Stimulated activated CD8-positive, alpha-beta memory T cell treated with anti-CD3 and anti-CD28 coated beads, Interleukin-15, amount 100 ng/mL, for 4 hours (primary cell): ENCODE measurements at places on chromosomes 3 and 15.

- DNase-seq: no peak
These were observed 153.8 kb downstream of the EEFSEC start for GRCh38 chr3:128307029-128307633.

GRCh38 chr3:106631373-106632108 lies 745.7 kb upstream of the CCDC54 start:
- DNase-seq: no peak

GRCh38 chr3:144289057-144289456 lies 317.4 kb downstream of the DIPK2A start:
- no peak for DNase-seq

DNA sequence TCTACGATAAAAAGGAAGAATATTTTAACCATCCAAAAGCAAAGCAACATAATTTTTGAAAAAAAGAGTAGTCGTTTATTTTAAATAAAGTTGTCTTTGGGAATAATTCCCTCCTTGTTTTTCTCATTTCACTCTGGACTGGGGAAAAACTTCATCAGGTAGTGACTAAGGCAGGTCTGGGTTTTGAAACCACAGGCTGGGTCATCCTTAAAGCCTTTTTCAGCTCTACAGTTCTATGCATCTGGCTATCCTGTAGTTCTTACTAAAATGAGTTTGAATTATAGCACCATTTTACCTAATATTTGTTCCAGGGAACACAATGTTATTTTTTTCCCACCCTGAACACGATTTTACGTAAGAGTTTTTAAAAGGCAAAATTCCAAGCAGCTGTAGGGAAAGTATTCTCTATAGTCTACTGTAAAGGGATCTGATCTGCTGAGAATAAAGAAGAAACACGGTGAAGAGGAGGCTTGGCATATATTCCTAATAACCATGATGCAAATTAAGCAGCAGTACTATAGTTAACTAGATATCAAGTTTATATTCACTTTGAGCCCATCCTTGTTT lies 107.7 kb downstream of the OSBPL10 start:
- DNase-seq: no peak

DNA sequence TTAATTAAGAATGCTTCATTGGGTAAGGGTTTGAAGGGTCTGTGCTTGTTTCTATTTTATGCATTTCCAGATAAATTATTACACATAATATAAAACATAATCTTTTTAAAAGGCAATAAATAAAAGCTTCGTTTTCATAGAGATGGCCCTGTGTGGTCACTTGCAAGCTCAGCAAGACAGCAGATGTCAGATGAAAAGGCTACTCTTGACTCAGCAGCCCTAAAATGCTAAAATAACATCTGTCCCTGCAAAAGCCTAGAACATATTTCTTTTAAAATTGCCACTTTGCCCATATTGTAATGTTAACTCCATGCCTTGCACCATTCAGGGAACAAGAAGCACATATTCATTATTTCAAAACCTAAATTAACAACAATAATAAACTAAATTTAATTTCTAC lies 349.4 kb downstream of the CNTN3 start:
- DNase-seq: no peak

DNA sequence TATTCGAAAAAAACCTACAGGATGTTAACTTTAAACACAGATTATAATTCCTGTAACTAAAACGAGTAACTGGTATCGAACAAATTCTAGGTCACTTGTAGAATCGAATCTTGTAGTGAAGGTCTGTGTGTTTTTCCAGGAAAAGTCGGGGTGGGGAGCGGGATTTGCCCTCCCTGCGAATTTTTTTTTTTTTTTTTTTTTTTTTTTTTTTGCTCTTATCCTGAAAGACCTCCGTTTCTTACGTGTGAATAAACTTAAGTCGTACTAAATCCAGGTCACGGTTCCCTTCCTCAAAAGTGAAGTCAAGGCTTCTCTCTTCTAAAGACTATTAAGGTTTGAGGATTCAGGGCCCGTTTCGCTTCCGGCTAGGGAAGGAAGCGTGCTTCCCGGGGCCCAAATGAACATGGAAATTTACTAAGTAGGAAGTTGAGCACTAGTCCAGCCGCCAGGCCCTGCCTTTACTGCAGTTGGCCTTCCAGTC lies 770 bp downstream of the TBC1D5 start:
- DNase-seq: no peak

- no peak for DNase-seq
These were observed 103.7 kb downstream of the MYH15 start for GRCh38 chr3:108406661-108407206.

GRCh38 chr15:65580287-65580686 lies 30.6 kb downstream of the INTS14 start:
- DNase-seq: no peak

GRCh38 chr3:183260167-183260904 lies 7.3 kb downstream of the B3GNT5 start:
- no peak for DNase-seq

GRCh38 chr3:43170553-43170952 lies 64.7 kb upstream of the POMGNT2 start:
- no peak for DNase-seq

DNA sequence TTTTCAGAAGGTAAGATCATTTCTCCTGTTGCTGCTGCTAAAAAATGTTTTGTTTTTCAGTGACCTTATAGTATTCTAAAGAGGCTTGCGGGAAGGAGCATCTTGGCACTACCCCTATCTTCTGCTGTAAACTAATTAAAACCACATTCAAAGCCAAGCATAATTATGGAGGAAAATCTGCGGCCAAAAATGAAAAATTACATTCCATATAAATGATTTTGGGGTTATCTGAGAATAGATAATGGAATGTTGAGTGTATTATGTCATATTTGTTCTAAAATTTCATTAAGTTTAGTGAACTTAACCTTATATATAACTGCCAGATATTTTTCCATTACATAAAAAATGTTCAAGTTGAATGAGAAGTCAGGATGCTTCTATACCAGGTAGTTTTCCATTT lies 170.4 kb upstream of the TMC3 start:
- DNase-seq: no peak

DNA sequence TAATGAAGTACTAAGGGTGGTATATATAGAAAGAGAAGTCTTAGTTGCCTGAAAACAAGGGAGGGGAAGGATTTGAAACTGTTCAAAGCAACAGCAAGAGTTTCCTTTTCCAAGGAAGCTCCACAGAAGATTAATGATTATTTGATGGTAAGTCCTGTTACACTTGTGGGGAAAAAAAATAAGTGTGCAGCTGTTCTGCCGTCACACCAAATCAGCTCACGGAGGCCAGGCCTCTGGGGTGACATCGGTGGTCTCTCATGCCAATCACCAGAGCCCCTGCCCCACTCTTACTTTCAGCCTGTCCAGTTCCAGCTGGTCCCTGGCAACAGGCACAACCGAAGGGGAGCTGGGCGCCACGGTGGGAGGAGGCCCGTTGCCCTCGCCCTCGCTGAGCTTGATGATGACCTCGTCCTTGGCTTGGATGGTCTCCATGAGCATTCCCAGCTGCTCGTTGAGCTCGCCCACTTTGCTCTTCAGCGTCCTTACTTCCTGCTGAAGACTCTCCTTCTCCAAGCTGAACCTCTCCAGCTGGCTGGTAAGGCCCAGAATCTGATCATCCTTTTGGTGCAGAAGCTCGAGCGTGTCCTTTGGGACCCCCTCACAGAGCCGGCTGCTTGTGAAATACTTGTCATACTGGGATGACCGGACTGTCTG lies 53.5 kb downstream of the TBC1D2B start:
- no peak for DNase-seq

DNA sequence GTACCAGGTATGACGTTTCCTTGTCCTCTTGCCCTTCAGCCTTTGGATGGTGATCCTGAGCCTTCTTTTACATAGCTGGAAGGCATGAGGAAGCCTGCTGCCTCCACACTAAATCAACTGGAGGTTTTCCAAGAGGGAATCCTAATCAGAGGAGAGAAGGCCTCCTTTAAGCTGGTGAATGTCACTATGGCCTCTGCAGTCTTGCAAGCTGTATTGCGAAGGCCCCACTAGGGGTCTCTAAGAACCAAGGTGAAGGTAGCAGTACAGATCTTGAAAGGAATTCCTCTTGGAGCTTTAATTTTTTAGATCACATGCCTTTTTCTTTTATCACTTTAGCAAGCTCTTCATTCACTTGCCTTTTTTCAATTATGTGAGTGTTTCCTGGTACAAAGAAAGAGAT lies 119.2 kb downstream of the GHSR start:
- DNase-seq: no peak

- no peak for DNase-seq
These were observed 246.2 kb downstream of the LSAMP start for GRCh38 chr3:116199063-116199462.

DNA sequence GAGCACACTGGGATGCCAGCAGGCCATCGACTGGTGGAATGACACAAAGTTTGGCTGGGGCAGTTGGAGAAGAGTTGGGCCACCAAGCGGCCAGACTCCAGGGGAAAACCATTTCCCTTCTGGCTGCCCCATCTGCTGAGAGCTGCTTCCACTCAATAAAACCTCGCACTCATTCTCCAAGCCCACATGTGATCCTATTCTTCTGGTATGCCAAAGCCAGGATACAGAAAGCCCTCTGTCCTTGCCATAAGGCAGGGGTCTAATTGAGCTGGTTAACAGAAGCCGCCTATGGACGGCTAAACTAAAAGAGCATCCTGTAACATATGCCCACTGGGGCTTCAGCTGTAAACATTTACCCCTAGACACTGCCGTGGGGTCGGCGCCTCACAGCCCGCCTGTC lies 55.1 kb downstream of the NKIRAS1 start:
- no peak for DNase-seq

GRCh38 chr3:123712077-123712860 lies 127.4 kb upstream of the HACD2 start:
- no peak for DNase-seq

- DNase-seq: no peak
These were observed 130.0 kb upstream of the SLC2A2 start for GRCh38 chr3:171156401-171157010.

- no peak for DNase-seq
These were observed 27.0 kb downstream of the KATNBL1 start for GRCh38 chr15:34182942-34183341.

- no peak for DNase-seq
These were observed 6.6 kb downstream of the MFGE8 start for GRCh38 chr15:88906551-88906950.

DNA sequence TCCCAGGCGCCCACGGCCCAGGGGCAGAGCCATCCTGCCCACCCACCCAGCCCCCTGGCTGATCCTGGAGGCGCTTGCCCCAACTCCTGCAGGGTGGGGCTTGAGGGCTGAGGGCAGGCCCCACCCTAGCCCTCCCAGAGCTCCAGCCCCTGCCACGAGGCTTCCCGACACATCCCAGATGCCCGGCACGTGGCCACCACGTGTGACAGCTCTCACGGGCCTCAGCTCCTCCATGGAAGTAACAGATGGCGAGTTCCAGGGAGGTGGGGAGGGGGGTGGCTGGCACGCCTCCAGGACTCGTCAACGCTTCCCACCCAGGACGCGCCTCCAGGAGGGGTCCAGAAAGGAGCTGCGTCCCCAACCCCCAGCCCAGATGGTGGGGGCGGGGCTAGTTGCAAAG lies 29.1 kb downstream of the PLXND1 start:
- no peak for DNase-seq
